ENCODE measurements at places on chromosomes 12 and 14. TPM values are rescaled to one million over a fixed set of nuclear protein-coding genes. Genes with fewer than 3 reads are reported as not detected.

Gene KRT82
- not detected for total RNA-seq

Gene TTC9
- 8.4 TPM for total RNA-seq

Gene OR6C76
- not detected for total RNA-seq

Gene RIPK3
- total RNA-seq = 0.95 TPM

Gene CHGA
- total RNA-seq = not detected

Gene LTBP2
- 196 TPM for total RNA-seq

Gene SMIM10L1
- total RNA-seq = 16.3 TPM

Gene BMP4
- 27.2 TPM for total RNA-seq

Gene CCDC196
- total RNA-seq = not detected

Gene KCNC2
- total RNA-seq = not detected
